ENCODE measurements at places on chromosomes 2 and 18.
A peak's percentile ranks its signal among the peaks of the same experiment; 100 is the strongest.

DNA sequence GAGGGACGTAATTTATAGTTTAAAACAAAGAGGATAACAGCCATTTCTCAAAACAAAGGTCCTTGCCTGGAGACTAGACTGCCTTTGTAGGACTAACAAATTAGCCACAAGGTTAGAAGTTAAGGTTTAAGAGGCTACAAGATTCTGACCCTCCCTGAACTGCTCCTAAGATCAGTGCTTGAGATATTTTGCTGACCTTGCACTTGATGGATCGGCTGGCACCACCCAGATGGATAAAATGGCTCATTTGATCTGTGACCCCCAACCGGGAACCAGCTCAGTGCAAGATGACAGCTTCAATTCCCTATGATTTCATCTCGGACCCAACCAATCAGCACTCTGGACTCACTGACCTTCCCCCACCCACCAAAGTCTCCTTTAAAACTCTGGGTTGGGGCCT, 3.7 kb upstream of the STARD7 start:
- no peak for DNase-seq

DNA sequence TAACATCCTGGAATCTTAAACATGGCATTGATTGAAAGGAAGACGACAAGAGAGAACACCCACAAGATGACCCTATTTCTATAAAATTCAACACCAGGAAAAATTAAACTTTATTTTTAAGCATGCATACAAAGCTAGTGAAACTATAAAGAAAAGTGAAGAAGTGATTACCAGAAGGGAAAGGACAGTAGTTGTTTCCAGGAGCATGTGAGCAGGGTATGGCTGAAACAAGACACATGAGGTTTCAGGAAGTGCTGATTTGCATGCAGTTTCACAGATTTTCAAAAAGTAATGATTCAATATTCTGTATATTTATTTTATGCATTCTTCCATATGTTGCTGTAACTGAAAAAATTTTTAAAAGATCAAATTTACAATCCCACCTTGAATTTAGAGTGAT, 24.6 kb upstream of the DAW1 start:
- no peak for DNase-seq

DNA sequence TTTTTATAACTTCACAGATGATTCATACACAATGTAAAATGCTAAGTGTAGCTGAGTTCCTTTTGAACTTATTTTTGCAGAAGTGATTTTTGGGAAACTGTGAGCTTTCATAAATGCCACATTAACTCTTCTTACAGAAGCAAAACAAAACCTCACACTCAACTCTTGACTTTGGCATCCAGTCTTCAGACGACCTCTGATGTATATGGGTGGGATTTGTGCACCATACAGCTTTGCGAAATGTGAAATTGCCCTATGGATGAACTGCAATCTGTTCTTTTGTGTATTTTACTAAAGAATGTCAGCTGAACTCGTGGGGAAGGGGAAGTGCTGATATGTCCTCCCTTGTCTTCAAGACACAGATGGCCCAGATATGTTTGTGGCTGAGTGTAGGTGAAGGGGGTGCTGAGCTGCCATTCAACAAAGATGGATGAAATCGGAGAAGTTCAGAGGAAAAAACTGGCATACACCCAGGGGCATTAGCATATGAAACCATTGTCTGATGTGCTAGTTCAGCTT, 218.3 kb downstream of the PTGR3 start:
- DNase-seq, result no peak

- DNase-seq, result no peak
Measured at GRCh38 chr2:217617616-217618022, 385.2 kb downstream of the TNS1 start.

DNA sequence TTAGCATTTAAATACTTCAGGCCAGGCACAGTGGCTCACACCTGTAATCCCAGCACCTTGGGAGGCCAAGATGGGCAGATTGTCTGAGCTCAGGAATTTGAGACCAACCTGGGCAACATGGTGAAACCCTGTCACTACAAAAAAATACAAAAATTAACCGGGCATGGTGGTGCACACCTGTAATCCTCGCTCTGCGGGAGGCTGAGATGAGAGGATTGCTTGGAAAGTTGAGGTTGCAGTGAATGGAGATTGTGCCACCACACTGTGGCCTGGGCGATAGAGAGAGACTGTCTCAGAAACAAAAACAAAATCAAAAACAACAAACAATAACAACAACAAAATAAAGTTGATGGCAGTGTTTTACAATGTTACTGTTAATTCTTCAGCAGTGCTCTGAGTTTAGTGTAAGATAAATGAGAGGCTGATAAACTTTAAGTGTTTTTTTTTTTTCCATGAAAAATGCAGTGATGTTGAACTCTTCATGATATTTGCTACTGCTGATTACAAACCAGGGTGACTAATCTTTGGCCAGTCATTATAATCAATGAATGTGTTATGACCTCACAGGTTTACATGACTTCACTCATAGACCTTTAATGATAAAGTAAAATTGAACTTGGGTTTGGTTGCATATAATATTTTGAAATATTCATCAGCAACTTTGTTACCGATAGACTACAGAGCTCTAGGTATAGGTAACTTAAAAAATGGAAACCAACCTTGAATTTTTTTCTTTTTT, 2.5 kb downstream of the ITGAV start:
- peak; percentile 37 for DNase-seq

DNA sequence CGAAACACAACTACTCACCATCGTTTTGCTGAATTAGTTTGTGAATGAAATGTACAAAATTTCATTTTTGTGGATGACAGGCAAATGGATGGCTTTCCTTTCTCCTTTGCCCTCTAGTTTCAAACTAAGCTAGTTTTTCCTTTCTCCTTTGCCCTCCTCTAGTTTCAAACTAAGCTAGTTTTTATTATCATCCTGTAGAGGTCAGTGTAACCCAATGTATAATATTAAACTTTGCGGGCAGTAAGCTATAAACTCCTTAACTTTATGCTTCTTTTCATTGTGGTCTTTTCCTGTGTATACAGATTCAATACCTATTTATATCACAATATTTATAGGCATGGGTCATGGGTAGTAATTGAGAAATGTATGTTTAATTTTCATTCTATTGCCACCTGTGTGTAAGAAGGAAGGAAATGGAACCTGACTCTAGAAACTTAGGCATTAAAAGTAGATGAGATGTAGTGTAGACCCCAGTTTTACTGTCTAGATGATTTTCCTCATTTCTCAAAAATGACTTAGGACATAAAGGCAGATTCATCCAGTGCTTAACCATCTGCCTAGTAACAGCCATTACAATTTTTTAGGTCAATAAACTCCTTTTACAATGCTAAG, 58.1 kb downstream of the MAP3K19 start:
- peak; percentile 27 for DNase-seq

Measured in mesendoderm (in vitro differentiated cells).